ENCODE measurements at places on chromosomes 13 and 19.
A peak's percentile ranks its signal among the peaks of the same experiment; 100 is the strongest.

DNA sequence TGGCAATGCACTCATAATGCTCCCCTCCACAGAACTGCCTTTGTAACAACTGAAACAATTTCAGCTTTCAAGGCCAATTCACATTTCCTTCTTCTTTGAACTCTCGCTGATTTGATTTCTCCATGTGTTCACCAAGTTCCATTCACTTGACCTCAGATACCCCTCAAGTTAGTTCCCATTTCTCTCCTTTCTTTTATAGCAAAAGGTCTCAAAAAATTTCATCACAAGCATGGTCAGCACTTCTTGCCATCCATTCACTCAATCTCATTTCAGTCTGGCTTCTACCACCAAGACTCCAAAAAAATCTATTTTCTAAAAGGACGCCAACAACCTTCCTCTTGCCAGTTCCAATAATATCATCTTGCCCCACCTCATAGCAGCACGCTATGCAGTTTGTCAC, 135.7 kb downstream of the DIAPH3 start:
- no peak for DNase-seq

- DNase-seq = no peak
These were observed 12.9 kb downstream of the SIGLECL1 start for GRCh38 chr19:51263808-51264207.

DNA sequence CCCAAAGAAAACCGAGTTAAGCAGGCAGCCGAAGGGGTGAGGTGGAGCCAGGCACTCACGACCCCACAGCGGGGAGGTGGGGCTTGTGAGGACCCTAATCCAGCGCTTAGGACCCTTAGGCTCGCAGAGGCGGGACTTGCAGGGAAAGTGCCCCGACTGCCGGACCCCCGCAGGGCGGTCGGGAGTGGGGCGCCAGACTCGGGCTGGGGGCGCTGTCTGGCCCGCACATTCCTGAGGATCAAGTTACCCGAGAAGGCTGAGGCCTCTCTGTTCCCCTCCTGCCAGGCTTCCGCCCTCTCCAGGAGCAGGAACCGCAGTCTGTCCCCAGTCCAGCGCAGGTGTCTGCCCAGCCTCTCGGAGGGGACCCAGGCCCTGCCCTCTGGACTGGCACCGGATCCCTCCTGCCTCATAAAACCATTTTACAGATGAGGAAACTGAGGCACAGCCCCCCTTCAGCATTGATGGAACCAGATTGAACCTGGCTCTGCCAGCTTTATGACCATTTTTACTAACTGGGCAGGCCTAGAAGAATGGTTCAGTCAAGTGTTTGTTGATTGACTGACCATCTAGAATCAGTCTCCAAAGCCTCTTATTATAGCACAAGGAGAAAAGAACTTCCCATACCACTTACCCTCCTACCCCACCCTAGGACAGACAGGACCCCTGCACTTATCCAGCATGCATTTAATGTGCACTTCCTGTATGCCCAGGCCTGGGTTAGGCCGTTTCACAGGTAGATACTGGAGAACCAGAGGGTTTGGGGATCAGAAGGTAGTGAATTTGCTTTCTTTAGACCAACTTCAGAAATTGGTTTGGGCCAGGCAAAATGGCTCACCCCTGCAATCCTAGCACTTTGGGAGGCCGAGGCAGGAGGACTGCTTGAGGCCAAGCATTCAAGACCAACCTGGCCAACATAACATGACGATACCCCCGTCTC, 6.7 kb upstream of the JUND start:
- DNase-seq = no peak

GRCh38 chr13:95684418-95684817, 7.5 kb downstream of the DNAJC3 start:
- no peak for DNase-seq

GRCh38 chr19:29904017-29904416, 38.0 kb upstream of the URI1 start:
- DNase-seq = no peak

DNA sequence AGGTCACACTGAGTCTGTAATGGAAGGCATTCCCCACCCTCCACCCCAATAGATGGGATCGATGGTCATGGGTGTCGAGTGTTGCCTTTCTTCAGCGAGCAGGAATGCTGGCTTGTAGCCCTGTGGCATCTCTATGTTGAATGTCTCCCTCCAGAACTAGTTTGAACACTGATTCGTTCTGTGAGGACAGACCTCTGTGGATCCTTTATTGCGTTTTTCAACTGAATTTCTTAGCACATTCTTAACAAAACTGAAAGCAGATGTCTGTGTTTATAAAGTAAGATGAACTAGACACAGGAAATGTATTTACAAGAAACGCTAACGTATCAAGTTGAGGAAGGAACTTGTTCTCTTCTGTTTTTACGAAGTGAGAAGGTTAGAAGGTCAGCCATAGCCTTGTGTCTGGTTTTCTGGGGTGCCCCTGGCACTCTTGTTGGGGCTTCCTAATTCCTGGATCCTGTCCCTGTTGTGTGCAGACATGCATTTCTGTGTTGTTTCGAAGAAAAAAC, 36.8 kb upstream of the TM9SF2 start:
- DNase-seq = peak; percentile 14

DNA sequence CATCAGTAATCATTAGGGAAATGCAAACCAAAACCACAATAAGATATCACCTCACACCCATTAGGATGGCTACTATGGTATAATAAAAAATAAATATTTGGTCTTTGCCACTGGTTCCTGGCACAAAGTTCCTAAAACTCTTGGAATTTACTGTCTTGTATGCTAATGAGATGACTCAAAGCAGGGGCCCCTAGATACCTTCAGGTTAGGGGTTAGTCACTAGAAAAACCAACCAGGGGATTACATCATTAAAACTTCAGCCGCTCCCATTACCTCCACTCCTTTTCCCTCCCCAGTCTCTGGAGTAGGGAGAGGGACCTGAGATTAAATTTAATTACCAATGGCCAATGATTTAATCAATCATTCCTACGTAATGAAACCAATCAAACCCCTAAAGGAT, 49.6 kb downstream of the THSD1 start:
- DNase-seq = peak; percentile 55

- peak; percentile 48 for DNase-seq
These were observed 228.5 kb downstream of the NDFIP2 start for GRCh38 chr13:79709471-79709870.

DNA sequence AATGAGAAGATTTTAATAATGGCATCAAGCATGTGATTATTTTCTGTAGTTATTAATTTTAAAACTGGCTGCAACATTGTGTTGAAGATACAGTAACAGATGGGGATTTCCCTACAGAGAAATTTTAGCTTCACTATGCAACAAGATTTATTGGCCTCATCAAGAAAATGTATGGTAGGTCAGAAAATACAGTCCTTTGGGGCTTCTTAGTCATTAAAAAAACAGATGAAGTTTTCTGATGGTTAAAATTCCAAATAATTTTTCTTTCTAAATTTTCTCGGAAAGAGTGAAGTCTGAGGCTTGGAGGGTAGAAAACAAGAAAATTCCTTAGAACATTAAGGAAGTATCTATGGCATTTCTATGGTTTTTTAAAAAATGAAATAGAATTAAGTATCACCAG, 1790.8 kb upstream of the PCDH20 start:
- no peak for DNase-seq

DNA sequence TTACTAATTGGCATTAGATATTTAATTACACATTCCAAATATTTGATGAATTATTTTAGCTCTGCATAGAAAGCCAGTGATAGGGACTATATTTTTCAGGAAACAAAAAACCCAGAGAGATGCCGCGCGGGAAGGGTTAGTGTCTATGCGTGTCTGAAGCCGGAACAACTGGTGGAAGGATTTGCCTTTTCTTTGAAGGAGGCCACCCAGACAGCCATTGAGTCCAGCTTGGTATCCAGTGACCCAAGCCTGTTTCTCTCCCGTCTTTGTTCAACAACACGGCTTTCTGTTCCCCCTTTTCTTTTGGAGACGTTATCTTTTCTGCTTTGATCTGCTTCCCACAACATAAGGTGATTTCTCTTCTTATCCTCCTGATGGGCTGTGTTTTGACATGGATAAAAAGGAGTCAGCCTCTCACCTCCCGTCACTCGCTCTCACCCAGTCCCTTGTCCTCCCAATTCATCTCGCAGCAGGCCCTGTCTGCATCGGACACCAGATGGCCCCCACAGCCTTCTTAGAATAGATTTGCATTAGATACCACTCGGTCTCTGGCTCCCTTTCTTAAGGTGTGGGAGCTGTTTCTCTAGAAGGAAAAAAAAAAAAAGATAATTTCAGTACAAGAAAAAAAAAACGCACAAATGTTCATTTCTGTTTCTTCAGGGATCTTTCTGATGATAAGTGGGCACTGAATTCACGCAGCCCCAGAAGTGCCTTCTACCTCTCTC, 361.8 kb downstream of the ZNF536 start:
- no peak for DNase-seq

DNA sequence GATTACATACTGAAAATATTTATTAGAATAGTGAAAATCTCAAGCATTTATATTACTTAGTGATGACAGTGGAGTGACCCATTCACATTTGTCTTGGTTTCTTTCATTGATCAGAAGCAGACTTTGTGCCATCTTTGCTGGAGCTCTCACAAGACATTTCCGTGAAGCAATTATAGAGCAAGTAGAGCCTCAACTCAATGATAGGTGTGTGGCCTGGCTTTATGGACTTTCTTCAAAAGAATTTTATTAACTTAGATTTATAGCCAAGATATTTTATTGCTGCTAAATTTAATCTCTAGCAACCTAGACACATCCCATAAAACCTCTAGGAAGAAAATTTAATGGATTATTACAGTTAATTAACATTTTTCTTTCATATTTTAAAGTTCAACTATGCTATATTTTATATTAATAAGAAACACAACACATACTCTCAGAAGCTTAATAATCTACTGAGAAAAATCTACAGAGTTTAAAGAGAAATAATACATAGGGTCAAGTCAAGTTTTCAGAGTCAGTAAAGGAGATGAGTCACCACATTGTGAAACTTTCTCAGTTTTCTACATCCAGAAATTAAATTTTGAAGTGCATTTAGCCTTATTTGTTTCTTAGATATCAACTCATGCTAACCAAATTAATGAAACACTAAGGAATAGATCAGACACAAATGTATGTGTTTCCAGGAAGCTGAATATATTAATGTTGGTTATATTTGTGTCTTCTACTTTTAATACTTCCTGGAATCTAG, 160.5 kb downstream of the LACC1 start:
- peak; percentile 68 for DNase-seq

DNA sequence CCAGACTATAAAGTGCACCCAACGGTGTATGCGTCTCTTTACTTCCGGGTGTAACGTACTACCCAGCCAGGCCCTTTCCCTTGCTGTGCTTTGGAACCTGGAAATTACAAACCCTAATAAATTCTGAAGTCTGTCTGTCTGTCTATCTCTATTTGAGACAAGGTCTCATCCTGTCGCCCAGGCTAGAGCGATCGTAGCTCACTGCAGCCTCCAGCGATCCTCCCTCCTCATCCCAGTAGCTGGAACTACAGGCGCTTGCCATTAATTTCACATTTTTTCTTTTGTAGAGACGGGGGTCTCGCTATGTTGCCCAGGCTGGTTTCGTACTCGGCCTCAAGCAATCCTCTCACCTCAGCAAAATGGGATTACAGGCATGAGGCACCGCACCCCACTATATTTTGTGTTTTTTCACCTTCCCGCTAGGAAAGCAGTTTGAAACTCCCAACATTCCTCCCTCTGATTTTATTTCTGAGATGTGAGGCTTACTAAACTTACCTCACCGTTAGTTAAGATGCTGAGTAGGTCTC, 469 bp upstream of the RNF6 start:
- DNase-seq = no peak

- no peak for DNase-seq
These were observed 20.3 kb downstream of the GPX4 start for GRCh38 chr19:1123885-1124677.

GRCh38 chr13:99968521-99969452, 2.8 kb downstream of the ZIC5 start:
- no peak for DNase-seq

DNA sequence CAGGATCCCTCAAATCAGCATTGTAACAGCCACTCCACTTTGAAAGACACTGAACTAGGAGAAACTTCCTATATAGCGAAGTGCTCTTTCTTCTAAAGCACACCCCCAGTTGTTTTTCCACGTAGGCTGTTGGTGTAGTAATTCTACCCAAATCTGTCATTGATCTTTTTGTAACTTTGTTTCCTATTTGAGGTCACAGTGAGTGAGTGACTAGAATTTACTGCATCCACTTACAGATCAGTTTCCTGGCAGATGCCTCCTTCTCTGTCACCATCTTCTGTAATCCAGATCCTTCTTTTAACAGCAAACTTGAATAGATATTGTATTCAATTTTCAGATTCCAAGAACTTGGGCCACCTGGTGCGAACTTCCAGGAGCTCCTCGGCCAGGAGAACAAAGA, 15.3 kb downstream of the ZAR1L start:
- no peak for DNase-seq

- DNase-seq = no peak
These were observed 7.2 kb downstream of the ABHD13 start for GRCh38 chr13:108225440-108225839.

- peak; percentile 39 for DNase-seq
These were observed 1440.3 kb downstream of the PCDH9 start for GRCh38 chr13:65789815-65790214.

- peak; percentile 89 for DNase-seq
These were observed 180.9 kb downstream of the PCCA start for GRCh38 chr13:100269837-100270236.

GRCh38 chr19:43504426-43505185, at the start of gene PHLDB3:
Gene PHLDB3 (minus strand): TSS chr19:43504746. CDS start chr19:43504118, 628 bp downstream.
- DNase-seq = no peak

GRCh38 chr19:58586133-58586765, 13.1 kb upstream of the MZF1 start:
- DNase-seq = no peak

- no peak for DNase-seq
These were observed 203.2 kb downstream of the TSHZ3 start for GRCh38 chr19:31146015-31146414.

DNA sequence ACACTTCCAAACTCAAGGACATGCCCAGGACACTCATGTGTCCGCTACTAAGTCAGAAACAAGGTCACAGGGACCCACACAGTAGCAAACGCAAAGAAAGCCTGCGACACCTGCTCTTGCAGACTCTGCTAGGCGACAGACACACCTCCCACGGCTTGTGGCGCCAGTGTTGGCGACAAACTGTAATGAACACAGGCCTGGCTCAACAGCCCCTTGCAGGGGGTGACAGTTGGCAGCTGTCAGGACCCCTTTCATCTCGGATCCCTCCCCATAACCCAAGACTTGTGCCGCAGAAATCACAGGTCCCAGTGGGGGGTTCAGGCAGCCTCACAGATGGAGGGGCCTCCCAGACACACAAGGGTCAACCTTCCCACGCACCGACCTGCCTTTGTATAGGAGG, 364 bp downstream of the CKM start:
- no peak for DNase-seq

All from fibroblast of the aortic adventitia (primary cell).